B cell (primary cell): ENCODE measurements at places on chromosomes 13 and 19. TPM values are rescaled to one million over a fixed set of nuclear protein-coding genes. Genes with fewer than 3 reads are reported as not detected.

Gene ACER1
- total RNA-seq, result not detected in 2 replicates

Gene RGL3
- total RNA-seq, result 0.54 and 0.78 TPM in 2 replicates

Gene SIGLEC10
- total RNA-seq, result 49.1 and 49.4 TPM in 2 replicates

Gene MIA
- total RNA-seq, result 2.3 and 5.7 TPM in 2 replicates

Gene PPFIA3
- 0.80 and 3.4 TPM in 2 replicates for total RNA-seq

DNA sequence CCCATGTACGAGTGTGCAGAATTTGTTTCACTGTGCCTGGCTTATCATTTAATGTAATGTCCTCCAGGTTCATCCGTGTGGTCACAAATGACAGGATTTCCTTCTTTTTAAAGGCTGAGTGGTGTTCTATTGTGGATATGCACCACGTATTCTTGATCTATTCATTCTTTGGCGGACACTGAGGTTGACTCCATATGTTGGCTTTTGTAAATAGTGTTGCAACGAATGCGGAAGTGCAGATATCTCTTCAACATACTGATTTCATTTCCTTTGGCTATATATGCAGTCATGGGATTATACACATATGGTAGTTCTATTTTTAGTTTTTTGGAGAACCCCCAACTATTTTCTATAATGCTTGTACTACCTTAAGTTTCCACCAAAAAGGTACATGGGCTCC, 13.0 kb downstream of the OR7A5 start:
- no peak for DNase-seq

Gene SIGLEC12
- total RNA-seq, result not detected in 2 replicates

Gene CERS1
- total RNA-seq, result not detected in 2 replicates

Gene ACP7
- total RNA-seq, result not detected in 2 replicates

Gene TMEM86B
- 19.4 and 20.7 TPM in 2 replicates for total RNA-seq

Gene F7
- total RNA-seq, result not detected in 2 replicates

- no peak for DNase-seq
These were observed 134.5 kb downstream of the PTPRS start for GRCh38 chr19:5205937-5206750.

GRCh38 chr13:38412266-38412665, 62.6 kb downstream of the UFM1 start:
- no peak for DNase-seq

Gene KLK5
- total RNA-seq, result not detected in 2 replicates

DNA sequence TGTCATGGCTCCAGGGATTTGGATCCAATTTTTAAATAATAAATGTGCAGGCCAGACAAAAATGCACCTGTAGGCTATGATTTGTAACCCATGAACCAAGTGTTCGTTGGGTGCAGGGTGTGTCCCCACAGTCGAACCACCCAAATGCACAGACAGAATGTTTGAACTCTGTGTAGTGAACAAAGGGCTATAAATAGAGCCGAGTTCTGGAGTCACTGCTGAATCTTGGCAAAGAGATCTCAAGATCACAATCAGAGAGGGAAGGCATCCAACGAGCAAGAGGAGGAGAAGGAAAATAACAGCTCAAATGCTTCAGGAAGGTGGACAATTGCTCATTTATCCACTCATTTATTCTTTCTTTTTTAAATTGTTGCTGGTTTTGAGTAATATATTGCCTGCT, 547.9 kb downstream of the FGF9 start:
- DNase-seq, result no peak

DNA sequence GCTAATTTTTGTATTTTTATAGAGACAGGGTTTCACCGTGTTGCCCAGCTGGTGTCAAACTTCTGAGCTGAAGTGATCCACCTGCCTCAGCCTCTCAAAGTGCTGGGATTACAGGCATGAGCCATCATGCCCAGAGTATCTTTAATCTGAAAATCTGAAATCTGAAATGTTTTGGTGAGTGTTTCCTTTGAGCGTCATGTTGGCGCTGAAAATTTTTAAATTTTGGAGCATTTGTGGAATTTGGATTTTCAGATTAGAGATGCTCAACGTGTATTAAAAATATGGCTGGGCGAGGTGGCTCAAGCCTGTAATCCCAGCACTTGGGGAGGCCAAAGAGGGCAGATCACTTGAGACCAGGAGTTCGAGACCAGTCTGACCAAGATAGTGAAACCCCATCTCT, 5.1 kb upstream of the CPAMD8 start:
- no peak for DNase-seq

Gene IZUMO4
- 80.8 and 93.9 TPM in 2 replicates for total RNA-seq

DNA sequence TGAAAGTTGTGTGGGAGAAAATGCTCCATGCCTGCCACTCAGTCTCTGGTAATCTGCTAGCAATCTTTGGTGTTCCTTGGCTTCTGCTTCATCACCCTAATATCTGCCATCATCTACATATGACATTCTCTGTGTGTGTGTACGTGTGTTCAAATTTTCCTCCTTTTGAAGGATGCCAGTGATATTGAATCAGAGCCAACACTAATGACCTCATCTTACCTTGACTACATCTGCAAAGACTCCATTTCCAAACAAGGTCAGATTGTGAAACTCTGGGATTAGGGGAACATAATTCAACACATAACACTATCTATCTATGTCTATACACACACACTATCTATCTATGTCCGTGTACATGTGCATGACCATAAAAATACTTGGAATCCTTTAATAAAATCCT, 81.4 kb upstream of the IRS2 start:
- DNase-seq, result no peak

GRCh38 chr19:48967346-48968178, 2.5 kb downstream of the FTL start:
- no peak for DNase-seq

Gene CEACAM8
- total RNA-seq, result not detected in 2 replicates

DNA sequence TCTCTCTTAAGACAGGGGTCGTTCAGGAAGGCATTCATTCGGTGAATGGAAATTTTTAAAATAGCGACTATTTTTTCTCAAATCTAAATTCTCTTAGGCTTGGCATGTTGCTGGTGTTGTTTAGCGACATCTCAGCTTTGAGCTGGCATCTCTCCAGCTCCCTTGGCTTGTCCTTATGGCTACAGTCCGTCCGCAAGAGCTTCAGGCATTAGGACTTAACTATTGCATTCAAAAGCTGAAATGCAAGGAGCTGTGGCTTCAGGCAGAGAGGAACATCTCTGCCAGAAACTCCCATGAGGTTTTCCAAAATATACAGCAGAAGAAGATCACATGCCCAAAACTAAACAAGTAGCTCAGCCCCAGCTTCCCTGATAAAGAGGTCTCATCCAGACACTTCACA, 578.5 kb downstream of the EFNB2 start:
- no peak for DNase-seq

GRCh38 chr13:35784286-35784951, 307.9 kb upstream of the MAB21L1 start:
- DNase-seq, result no peak

- no peak for DNase-seq
These were observed 435.1 kb upstream of the PCDH20 start for GRCh38 chr13:61850794-61851193.

Gene ZNF440
- 22.4 and 23.4 TPM in 2 replicates for total RNA-seq

DNA sequence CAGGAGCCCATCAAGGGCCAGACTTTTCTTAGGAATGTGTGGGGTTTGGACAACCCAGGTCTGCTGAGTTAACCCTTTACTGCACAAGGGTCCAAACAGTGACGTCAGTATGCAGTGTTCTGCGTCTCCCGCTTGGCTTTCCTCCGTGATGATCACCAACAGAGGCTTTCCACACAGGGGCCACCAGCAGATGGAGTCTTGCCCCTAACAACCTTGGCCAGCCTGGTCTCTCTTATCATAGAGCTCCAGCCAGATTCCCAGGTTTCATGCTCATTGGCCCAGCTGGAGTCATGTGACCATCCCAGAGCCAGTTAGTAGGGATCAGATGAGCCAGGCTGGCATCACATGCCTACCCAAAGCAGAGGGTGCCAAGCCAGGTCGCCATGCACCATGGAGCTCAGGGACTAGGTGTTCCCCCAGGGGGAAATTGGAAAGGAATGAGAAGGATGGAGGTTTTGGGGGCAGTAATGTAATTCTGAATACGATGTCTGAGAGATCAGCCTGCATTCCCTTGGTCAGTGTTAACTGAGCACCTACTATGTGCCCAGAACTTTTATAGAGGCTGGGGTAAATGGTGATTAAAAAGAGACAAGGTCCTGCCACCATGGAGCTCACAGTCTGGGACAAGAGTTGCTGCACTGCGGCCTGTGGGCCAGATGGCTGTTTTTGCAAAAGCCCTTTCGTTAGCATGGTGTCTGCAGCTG, 61.2 kb downstream of the MYH14 start:
- no peak for DNase-seq

Gene KLF12
- 55.7 and 56.3 TPM in 2 replicates for total RNA-seq

Gene KLC3
- not detected in 2 replicates for total RNA-seq

DNA sequence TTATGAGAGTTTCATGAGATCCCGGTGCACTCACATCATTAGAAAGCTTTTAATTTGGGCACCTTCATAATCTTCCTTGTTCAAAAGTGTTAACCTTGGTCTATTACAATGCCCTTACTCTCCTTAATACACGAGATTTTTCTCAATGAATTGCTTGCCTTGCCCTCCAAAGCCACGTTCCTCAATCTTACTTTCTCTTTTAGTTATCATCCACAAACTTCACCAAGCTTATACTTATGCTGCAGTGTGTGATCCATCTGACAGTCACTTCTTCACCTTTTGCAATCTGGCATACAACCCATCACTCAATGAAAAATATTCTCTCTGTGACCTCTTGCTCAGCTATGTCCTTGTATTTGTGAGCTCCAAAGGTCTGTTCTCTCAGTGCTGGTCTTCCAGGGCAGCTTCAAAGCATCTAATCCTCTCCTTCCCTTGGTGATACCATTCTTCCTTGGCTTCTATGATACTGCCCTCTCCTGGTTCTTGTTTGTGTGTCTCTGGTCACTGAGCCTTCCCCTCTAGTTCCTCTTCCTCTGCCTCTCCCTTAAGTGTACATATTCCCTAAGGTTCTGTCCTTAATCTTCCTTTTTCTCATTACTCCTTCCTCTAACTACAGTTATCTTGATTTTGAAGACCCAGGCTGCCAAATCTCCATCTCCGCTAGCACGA, 202.2 kb upstream of the STARD13 start:
- peak; percentile 26 for DNase-seq

Gene OR7C1
- not detected in 2 replicates for total RNA-seq

Gene PCSK4
- 1.3 and 1.7 TPM in 2 replicates for total RNA-seq

- no peak for DNase-seq
These were observed 84.5 kb downstream of the LRRC63 start for GRCh38 chr13:46296115-46296822.

DNA sequence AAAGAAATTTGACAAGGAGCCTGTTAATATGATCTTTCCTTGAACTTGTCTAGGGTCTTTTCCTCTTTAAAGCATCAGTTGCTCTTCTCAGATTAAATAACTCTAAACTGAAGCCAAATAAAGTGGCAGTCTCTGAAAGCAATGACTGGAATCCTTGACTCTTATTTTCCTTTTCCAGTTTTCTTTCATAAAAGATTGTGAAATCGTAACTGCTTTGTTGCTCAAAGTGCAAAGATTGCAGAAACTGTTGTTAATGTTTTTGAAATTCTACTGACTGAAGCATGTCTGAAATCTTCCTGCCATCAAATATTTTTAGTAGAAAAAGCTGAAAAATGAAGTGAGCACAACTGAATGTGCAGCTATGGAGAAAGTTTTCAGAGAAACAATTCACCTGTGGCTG, 1.9 kb downstream of the NHLRC3 start:
- DNase-seq, result no peak

DNA sequence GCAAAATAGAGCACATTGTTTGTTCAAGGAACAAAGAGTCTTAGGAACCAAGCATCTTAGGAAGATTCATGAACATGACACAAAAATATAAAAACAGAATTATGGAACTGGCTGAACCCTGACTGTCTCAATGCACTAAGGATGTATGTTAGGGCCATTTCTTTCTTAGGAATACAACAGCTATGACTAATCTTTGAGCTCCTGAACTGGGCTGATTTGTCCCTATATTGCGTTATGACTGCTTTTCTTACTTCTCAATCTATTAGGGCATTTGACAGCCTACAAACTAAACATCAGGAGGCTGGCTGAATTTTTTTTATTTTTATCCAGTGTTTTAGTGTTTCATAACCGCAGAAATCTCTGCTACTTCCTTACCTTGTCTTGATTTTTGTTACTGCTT, 211.2 kb downstream of the OXGR1 start:
- DNase-seq, result no peak

DNA sequence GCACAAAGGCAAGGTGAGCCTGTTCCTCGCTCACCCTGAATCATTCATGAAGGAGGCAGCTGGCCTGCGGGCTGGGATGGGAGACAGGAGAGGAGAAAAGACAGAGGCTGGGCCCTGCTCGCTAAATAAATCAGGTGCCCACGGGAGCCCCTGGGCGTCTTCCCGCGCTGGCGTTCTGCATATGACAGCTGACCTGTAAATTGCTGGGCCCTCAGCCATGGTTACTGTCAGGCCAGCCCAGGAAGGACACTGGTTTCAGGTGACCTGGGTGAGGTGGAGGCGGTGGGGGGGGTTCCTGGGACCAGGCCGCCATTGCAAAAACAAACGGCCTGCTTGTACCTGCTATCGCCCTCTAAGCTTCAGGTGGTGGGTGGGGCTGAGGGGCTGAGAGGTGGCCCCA, 3.4 kb upstream of the PTBP1 start:
- no peak for DNase-seq

Gene APC2
- 0.12 and 0.15 TPM in 2 replicates for total RNA-seq

GRCh38 chr19:18496167-18496979, 25.5 kb downstream of the ELL start:
- DNase-seq, result no peak

DNA sequence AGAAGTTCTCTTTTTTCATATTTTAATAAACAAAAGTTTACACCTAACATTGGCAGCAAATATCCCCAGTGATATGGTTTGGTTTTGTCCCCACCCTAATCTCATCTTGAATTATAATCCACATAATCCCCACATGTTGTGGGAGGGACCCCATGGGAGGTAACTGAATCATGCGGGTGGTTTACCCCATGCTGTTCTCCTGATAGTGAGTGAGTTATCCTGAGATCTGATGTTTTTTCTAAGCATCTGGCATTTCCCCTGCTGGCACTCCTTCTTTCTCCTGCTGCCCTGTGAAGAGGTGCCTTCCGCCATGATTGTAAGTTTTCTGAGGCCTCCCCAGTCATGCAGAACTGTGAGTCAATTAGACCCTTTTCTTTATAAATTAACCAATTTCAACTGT, 214.7 kb downstream of the SLITRK1 start:
- DNase-seq, result no peak

- peak; percentile 97 for DNase-seq
These were observed 660 bp downstream of the ALKBH7 start for GRCh38 chr19:6373096-6373812.

Gene LHB
- total RNA-seq, result 1.1 TPM in 1 of 2 replicates, not detected in the other

GRCh38 chr19:19866611-19867248, 1.0 kb downstream of the ZNF253 start:
- peak; percentile 80 for DNase-seq

GRCh38 chr19:35879068-35879467, 10.7 kb downstream of the APLP1 start:
- DNase-seq, result peak; percentile 36

DNA sequence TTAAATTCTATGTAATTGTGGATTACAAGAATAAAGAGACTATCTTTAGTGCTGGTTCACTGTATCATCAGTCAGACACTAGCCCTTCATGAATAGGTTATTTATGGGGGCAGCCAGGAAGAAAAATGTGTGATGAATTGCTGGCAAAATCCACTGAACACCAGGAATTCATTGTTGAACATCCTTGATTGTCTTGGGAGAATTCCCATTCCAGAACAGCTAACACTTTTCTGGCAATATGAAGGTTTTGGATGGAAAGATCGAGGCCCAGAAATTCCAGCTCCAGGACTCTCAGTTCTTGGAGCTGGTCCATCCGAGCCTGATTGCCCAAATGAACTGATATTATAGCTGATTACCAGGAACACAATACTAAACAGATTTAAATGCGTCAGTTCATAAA, 11.5 kb upstream of the SPART start:
- no peak for DNase-seq
